A549 treated with GW870086 at 1 μM for 4 hours (cell line): ENCODE measurements at places on chromosomes 3 and 15. TPM values are rescaled to one million over a fixed set of nuclear protein-coding genes. Genes with fewer than 3 reads are reported as not detected.

Gene CAND2
- 0.29 to 0.48 TPM (median 0.39 TPM) in 5 replicates for total RNA-seq

Gene CHDH
- total RNA-seq = 1.7 to 3.3 TPM (median 2.0 TPM) in 5 replicates

Gene C2CD4A
- 0.07 to 0.40 TPM (median 0.19 TPM) in 5 replicates for total RNA-seq

Gene MKRN2OS
- not detected in 5 replicates for total RNA-seq

Gene RARRES1
- 7.6 to 13.8 TPM (median 10.2 TPM) in 5 replicates for total RNA-seq

Gene PSTPIP1
- not detected in 5 replicates for total RNA-seq

Gene SLC12A1
- not detected in 5 replicates for total RNA-seq

Gene UBE3A
- total RNA-seq = 20.9 to 23.9 TPM (median 23.0 TPM) in 5 replicates

Gene OR4F6
- total RNA-seq = not detected in 5 replicates

Gene CD200
- not detected in 5 replicates for total RNA-seq

Gene ACAD11
- 3.9 to 7.1 TPM (median 4.4 TPM) in 5 replicates for total RNA-seq

Gene GATA2
- total RNA-seq = 4.1 to 5.5 TPM (median 5.3 TPM) in 5 replicates
